ENCODE measurements at places on chromosomes 2 and 18. TPM values are rescaled to one million over a fixed set of nuclear protein-coding genes. Genes with fewer than 3 reads are reported as not detected.

RAX gene
- not detected for total RNA-seq

CLASP1 gene
- 173 TPM for total RNA-seq

COLEC12 gene
- 13.8 TPM for total RNA-seq

AGXT gene
- total RNA-seq = not detected

FBXO48 gene
- total RNA-seq = 0.49 TPM

HOXD1 gene
- total RNA-seq = not detected

TFCP2L1 gene
- total RNA-seq = under 0.01 TPM

CYTIP gene
- 2.0 TPM for total RNA-seq

PHOSPHO2 gene
- total RNA-seq = 15.5 TPM

SPAG16 gene
- total RNA-seq = 79.9 TPM

HSPE1 gene
- 82.9 TPM for total RNA-seq

SNED1 gene
- 3.2 TPM for total RNA-seq

EN1 gene
- not detected for total RNA-seq

BOLL gene
- not detected for total RNA-seq

CFAP210 gene
- 0.74 TPM for total RNA-seq

ACKR3 gene
- 7.1 TPM for total RNA-seq

C2orf66 gene
- 0.25 TPM for total RNA-seq

CTDSP1 gene
- total RNA-seq = 8.6 TPM

PAX3 gene
- 0.49 TPM for total RNA-seq

IL36A gene
- total RNA-seq = not detected

MFF gene
- 81.9 TPM for total RNA-seq

ARHGEF4 gene
- 45.7 TPM for total RNA-seq

ABCG8 gene
- 0.74 TPM for total RNA-seq

PLCL1 gene
- total RNA-seq = 28.5 TPM

ELMOD3 gene
- 19.7 TPM for total RNA-seq

POU3F3 gene
- total RNA-seq = 230 TPM

PSME4 gene
- total RNA-seq = 31.0 TPM

ASTL gene
- not detected for total RNA-seq

APCDD1 gene
- 9.8 TPM for total RNA-seq

ANTXR1 gene
- 13.3 TPM for total RNA-seq

LOXL3 gene
- 11.1 TPM for total RNA-seq

CPO gene
- total RNA-seq = not detected

PRKAG3 gene
- total RNA-seq = not detected
